CD4-positive, alpha-beta memory T cell (primary cell): ENCODE measurements at places on chromosomes 5 and 9.
A peak's percentile ranks its signal among the peaks of the same experiment; 100 is the strongest.

DNA sequence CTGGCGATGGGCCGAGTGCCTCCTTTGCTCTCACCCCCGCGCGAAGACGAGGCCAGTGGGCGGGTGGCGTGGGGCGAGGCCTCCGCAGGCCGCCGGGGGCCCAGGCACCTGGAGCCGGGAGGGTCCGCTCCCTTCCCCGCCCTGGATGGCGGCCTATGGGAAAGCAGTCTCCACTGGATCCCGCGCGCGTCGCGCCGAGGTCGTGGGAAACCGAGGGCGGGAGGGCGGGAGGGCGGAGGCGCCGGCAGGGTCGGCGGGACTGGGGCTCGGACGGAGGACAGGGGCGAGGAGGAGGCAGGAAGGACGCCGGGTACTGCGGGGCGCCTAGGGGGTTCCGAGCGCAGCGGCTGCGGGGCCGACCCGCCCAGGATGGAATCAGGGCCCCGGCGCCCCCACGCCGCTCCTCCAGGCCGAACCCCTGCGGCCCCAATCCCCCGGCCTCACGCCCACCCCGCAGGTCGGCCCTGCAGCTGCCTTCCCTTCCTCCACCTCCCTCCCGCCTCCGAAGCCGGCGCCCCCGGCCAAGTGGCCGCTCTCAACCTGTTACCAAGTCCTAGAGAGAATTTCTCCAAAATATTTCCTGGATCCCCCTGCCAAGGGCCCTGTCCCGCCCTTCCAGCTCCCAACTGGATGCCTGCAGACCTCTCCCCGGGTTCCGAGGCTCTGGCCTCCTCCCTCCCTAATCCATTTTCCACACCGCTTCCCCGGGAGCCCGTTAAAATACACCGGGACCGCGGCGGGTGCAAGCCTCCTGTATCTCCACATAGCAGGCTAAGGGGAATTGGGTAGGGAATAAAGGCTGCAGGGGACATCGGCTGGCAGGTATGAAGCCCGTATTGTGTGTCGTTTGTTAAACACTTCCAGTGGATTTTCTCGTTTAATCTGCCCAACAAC lies 146.3 kb downstream of the ERCC6L2 start:
- no peak for DNase-seq

DNA sequence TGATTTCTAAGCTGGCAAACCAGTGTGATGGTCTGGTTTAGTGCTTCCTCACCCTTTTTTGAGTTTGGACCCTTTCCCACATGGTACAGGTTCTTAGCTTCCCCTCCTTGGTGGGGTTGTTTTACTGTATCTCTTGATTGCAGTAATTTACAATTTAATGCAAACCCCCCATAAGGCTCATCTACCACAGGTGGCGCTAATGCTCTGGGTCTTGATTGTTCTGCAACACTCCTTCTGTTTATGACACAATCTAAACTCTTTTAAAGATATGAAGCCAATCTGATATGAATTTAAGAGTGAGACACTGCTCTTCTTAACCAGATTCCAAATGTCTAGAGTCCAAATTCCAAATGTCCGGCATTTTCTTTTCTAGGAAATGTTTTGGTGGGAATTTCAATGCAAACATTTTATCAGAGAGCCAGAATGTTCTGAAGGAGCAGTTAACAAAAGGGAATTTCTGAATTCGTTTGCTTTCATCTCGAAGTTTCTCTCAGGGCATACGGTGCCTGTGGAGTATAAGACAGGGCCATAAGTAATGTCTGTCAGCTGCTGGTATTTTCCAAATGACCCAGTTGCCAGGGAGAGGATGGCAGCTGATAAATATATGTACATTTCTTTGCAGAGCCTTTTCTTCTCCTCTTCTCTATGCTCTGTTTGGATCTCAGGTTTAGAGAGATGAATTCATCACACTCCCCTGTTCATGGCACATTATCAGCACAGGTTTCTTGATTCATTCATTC lies 246.8 kb downstream of the ARHGAP26 start:
- DNase-seq: peak; percentile 33

- no peak for DNase-seq
Observed at GRCh38 chr5:65766175-65766574, 44.2 kb downstream of the NLN start.

GRCh38 chr9:121944711-121945191 lies 148.4 kb downstream of the TTLL11 start:
- no peak for DNase-seq

DNA sequence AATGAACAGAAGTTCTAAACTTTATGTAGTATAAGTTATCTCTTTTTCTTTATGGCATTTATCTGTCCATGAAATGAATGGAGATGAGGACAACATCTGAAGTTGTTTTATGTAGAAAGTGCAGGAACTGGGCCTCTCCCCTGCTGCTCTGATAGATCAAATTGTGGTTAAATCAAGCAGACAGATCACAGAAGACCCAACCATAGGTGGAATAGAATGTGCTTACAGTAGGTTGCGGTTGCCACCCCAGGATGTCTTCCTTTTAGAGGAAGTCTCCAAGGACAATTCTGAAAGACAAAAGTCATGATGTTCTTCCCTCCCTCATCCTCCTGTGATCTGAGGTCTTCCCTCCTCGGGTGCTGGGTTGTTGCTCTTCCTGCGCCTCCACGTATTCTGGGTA lies 12.9 kb downstream of the RASGRF2 start:
- DNase-seq: no peak

DNA sequence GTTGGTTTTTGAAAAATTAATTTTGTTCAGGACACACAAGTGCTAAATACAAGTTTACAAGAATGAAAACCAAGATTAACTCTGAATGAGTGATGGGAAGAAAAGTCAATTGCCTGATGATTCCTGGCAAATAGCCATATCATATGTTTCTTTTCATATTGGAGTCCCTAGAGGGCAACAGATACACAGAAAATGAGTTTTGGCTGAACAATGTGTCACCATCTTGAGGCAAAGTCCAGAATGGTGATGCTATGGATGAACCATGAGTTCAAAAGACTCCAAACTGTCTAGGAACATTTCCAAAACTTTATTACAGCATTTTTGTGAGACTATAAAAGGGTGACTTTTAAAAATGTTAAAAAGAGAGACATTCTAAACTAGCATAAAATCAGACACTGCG lies 382.9 kb downstream of the TMEM161B start:
- DNase-seq: no peak

DNA sequence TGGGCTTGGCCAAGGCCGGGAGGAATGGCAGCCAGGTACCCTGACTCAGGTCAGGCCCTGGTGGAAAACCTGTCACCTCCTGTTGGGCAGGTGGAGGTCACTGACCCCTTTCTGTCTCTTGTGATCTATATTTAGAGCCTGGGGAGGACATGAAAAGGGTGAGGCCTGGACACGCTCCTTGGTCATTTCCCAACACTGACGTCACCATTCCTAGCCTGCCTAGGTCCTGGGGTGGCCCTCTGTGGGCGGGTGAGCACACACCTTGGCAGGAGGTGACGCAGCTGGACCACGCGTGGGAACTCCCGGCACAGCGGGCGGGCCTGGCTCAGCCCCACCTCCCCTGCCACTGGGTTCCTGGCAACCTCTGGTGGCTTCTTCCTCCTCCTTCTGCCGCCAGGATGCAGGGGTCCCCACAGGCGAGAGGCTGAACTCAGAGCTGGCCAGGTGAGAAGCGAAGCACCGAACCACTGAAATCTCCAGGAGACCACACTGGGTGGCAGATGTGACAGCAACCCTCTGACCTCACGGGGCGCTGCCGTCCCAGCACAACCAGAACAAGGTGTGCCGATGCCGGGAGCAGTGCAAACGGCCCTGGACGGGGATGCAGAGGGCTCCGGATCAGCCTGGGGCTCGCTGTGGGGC lies 6.4 kb upstream of the RALGDS start:
- peak; percentile 59 for DNase-seq

GRCh38 chr9:77877976-77878375 lies 153.6 kb downstream of the GNAQ start:
- DNase-seq: no peak

DNA sequence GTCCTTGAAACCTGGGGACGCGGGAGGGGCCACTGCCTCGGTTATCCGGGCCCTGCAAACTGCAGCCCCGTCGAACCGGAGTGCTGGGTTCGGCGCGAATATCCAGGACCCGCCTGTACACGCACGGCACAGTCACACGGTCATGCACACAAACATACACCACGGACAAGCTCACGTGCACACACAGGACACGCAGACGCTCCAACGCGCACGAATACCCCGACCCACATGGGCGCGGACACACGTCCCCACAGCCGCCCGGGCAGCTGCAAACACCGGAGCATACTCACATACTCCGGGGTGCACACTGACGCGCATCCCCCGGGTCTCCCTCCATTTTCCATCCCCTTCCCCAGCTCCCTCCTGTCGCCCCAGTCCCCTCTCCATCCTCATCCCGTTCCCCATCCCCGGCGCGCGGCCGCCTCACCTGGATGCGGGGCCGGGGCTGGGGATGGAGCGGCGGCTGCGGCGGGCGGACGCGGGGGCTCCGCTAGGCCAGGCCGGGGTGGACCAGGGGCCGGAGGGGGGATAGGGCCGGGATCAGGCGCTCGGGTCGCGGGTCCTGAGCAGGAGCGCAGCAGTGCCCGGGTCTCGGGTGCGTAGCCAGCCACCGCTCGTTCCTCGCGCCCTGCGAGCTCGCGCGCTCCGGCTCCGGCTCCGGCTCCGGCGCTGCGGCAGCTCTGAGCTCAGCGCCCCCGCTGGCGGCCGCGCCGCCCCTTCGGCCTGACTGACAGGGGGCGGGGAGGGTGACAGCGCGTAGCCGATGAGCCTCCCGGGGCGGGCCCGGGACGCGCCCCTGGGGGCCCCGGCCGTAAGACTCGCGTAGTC lies at the start of the genes EIF4E1B and SNCB:
Gene EIF4E1B, plus strand, starts transcription at position 823 of the 828 bp plus-strand sequence. CDS start 12,113 bp downstream, outside the sequence.
Gene SNCB, minus strand, starts transcription at position 682 of the 828 bp plus-strand sequence. CDS start 880 bp downstream, outside the sequence.
- DNase-seq: peak; percentile 16

DNA sequence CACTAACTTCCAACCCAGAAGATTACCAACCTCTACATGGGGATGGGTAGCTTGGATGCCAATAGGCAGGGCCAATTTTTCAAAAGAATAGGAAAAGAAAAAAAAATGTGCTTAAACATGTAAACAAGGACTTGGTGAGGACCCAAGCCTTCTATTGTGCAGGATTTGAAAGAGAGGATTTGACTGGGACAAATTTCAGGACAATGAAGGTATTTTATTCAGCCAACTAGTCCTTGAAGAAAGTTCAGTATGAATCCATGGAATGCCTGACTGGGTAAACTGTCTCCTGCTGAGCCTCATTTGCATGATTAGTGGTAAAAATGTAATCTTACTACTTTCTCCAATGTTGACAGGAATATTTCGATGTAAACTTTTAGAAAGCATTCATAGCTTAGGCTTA lies 192.5 kb upstream of the RORB start:
- no peak for DNase-seq

DNA sequence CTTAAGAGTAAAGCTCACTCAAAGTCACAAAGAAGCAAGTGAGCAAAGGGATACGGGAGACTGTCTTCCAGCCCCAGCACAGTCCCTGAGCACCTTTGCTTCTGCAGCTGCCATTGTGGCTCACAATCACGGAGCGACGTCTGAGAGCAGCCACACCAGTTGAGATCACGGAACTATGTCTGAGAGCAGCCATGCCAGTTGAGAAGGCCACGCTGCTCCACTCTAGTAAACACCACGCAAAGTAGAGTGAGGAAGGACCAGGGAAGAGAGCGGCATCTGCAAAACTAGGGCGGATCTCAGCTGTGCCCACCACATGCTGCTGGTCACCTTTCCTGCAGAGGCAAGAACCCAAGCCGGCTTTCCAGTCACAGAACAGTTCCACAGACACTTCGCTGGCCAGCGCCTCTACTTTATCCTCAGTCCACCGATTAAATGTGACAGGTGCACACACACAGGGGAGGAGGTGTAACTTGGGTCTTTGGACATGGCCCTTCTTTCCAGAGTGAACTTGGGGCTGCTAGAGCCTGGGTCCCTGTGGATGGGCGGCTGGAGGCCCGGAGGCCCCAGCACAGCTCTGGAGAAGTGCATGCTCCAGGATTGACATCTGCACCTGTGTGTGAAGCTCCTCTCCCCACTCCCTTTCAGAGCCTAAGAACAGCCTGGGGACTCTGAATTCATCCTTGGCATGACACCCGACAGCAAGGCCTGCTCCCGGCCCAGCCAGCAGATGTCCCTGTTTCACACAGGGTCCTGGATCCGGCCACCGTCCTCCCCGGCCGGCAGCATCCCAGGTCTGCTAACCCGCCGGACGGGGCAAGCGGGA lies 324.9 kb upstream of the IRX4 start:
- DNase-seq: no peak

- no peak for DNase-seq
Observed at GRCh38 chr9:4548811-4549725, 58.8 kb downstream of the SLC1A1 start.

GRCh38 chr9:136762915-136763648 lies 1.2 kb downstream of the LCN15 start:
- DNase-seq: no peak

DNA sequence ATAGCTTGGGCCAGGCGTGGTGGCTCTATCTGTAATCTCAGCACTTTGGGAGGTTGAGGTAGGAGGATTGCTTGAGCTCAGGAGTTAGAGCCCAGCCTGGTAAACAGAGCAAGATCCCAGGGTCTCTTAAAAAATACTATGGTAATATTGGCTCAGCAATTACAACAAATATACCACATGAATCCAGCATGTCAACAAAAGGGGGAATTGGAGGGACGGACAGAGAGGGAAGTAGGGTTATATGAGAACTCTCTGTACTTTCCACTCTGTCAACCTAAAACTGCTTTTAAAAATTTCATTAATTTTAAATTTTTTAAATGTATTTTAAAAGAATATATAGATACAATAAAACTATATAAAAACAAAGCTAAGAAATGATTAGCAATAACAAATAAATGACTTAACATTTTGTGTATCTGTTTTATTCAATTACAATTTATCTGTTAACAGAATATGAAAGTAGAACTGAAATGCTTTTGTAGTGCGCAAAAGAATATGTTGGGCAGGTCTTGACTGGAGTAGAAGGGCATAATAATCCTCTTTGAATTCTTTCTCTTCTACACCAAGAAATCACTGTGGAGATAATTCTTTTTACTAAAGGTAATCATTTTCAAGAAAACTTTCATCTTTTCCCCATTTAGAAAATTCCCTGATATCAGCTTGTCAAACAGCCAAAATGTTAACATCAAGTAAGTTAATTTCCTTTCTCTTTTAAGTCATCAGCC lies 12.9 kb upstream of the CDC42SE2 start:
- DNase-seq: no peak

- DNase-seq: no peak
Observed at GRCh38 chr9:61665330-61665751, 475.5 kb downstream of the SPATA31A7 start.

- DNase-seq: peak; percentile 39
Observed at GRCh38 chr5:154446195-154447088, 645 bp downstream of the SAP30L start.

GRCh38 chr5:154570572-154571324 lies 92.7 kb upstream of the HAND1 start:
- DNase-seq: no peak

DNA sequence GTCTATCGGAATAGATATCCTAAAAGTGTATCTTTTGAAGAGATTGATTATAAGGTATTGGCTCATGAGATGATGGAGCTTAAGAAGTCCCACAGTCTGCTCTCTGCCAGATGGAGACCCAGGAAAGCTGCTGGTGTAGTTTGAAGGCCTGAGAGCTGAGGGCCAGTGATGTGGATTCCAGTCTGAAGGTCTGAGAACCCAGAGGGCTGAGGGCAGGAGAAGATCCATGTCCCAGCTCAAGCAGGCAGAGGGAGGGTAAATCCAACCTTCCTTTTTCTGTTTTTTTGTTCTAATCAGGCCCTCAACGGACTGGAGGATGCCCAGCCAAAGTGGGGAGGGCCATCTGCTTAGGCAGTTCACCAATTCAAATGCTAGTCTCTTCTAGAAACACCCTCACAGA lies 11.0 kb upstream of the ABL1 start:
- no peak for DNase-seq
